ENCODE measurements at places on chromosomes 13 and 19. TPM values are rescaled to one million over a fixed set of nuclear protein-coding genes. Genes with fewer than 3 reads are reported as not detected.

TLE6 gene
- total RNA-seq, result 21.0 TPM

POMP gene
- 60.9 TPM for total RNA-seq

ZNF66 gene
- 30.6 TPM for total RNA-seq

CRB3 gene
- 63.0 TPM for total RNA-seq

SAFB2 gene
- 107 TPM for total RNA-seq

VSTM2B gene
- total RNA-seq, result not detected

CYSLTR2 gene
- 0.47 TPM for total RNA-seq

- H3K27me3 ChIP-seq, result no peaks in the 10 kb centered on the region
- H3K4me1 ChIP-seq, result peaks cover 3% of the 10 kb centered on the region
- H3K27ac ChIP-seq, result no peak overlapping the region
- H3K36me3 ChIP-seq, result no peaks in the 10 kb centered on the region
These were observed 149.0 kb downstream of the HS6ST3 start for GRCh38 chr13:96238861-96239260.

DNA sequence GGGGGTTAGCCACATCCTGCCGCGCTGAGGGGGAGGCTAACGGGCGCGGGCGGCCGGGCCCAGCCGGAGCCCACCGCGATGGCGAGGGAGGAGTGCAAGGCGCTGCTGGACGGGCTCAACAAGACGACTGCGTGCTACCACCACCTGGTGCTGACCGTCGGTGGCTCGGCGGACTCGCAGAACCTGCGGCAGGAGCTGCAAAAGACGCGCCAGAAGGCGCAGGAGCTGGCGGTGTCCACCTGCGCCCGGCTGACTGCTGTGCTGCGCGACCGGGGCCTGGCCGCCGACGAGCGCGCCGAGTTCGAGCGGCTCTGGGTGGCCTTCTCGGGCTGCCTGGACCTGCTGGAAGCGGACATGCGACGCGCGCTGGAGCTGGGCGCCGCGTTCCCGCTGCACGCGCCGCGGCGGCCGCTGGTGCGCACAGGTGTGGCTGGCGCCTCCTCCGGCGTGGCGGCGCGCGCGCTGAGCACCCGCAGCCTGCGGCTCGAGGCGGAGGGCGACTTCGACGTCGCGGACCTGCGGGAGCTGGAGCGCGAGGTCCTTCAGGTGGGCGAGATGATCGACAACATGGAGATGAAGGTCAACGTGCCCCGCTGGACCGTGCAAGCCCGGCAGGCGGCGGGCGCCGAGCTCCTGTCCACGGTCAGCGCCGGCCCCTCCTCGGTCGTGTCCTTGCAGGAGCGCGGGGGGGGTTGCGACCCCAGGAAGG, 692 bp downstream of the RGS9BP start:
- DNase-seq, result peak; percentile 28
- H3K27ac ChIP-seq, result no peak overlapping the region
- H3K4me3 ChIP-seq, result no peak overlapping the region
- H3K27me3 ChIP-seq, result peaks cover 49% of the 10 kb centered on the region

GRCh38 chr13:44904967-44905366, 84.3 kb downstream of the NUFIP1 start:
- peaks cover 24% of the 10 kb centered on the region for H3K4me1 ChIP-seq
- no peaks in the 10 kb centered on the region for H3K36me3 ChIP-seq
- H3K27ac ChIP-seq, result no peak overlapping the region
- no peaks in the 10 kb centered on the region for H3K27me3 ChIP-seq

DNA sequence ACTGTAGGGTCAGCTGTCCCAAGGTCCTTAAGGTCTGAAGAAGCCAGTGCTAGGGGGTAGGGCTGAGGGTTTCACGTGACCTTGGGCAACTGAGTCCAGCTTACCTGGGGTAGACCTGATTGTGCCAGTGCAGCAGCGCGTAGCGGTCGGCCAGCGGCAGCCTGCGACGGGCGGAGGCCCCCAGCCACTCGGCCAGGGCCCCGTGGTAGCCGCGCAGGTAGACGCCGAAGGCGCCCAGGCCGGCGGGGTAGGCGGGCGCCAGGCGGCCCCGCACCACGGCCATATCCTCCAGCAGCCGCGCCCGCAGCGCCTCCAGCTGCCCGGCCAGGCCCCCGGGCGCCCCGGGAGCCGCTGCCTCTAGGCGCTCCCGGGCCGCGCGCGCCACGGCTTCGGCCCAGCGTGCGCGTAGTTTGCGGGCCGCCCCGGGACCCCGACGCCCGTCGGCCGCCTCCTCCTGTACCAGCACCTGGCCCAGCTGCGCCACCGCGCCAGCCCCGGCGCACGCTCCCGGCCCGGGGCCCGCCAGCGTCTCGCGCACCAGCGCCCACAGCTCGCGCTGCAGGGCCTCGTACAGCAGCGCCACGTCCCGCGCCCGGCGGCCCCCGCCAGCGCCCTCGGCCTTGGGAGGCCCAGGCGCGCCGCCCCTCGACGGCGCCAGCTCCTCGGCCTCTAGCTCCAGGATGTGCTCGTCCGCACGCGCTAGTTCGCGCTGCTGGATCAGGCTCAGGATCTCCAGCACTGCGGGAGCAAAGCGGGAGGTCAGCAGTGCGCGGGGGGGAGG, 10.9 kb downstream of the EXOC3L2 start:
- no peak overlapping the region for H3K27ac ChIP-seq
- H3K27me3 ChIP-seq, result peaks cover 75% of the 10 kb centered on the region
- H3K4me1 ChIP-seq, result no peaks in the 10 kb centered on the region

DNA sequence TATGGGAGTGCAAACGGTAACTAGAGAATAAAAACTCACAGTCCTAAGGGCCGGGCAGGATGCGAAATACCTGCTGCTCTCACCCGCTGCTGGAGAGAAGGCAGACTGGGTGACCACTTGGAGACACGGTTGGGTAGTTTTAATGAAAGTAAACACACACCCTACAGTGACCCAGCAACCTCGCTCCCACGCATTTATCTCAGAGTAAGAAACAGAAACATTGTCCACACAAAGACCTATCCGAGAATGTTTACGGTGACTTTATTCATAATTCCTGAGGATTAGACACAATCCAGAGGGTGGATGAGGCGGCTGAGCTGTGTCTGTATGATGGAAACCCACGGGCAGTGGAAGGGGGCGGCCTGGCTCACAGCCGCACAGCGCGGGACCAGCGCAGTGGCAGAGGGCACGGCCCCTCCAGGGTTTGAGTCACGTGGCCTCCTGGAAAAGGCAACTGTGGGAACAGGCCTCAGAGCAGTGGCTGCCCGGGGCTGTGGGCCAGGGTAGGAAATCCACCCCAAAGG, 73.5 kb upstream of the C13orf46 start:
- H3K4me3 ChIP-seq, result no peak overlapping the region
- H3K27ac ChIP-seq, result peak overlapping the region; percentile 71
- peaks cover 12% of the 10 kb centered on the region for H3K36me3 ChIP-seq
- DNase-seq, result no peak

- H3K27ac ChIP-seq, result no peak overlapping the region
- no peak overlapping the region for H3K4me3 ChIP-seq
- H3K4me1 ChIP-seq, result no peaks in the 10 kb centered on the region
- DNase-seq, result no peak
These were observed 99.6 kb upstream of the OBI1 start for GRCh38 chr13:78758549-78758948.

GRCh38 chr13:72129117-72129516, 262.1 kb upstream of the DACH1 start:
- H3K4me3 ChIP-seq, result no peak overlapping the region
- no peak for DNase-seq
- H3K27ac ChIP-seq, result no peak overlapping the region

DNA sequence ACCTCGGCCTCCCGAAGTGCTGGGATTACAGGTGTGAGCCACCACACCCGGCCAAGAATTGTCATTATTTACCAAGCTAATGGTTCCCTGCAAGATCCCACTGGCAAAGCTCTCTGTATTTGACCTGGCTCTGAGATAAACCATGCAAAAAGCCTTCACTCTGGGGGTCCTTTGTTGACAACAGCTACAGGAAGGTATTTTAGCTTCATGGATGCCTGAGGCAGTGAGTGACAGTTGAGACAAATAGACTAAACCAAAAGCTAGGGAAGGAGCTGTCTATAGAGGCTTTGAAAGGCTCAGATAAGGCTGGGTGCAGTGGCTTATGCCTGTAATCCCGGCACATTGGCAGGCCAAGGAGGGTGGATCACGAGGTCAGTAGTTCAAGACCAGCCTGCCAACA, 45.5 kb downstream of the NOTCH3 start:
- no peak for DNase-seq
- H3K4me3 ChIP-seq, result no peak overlapping the region
- H3K27me3 ChIP-seq, result peaks cover 13% of the 10 kb centered on the region
- H3K36me3 ChIP-seq, result peaks cover 5% of the 10 kb centered on the region
- no peaks in the 10 kb centered on the region for H3K4me1 ChIP-seq

DNA sequence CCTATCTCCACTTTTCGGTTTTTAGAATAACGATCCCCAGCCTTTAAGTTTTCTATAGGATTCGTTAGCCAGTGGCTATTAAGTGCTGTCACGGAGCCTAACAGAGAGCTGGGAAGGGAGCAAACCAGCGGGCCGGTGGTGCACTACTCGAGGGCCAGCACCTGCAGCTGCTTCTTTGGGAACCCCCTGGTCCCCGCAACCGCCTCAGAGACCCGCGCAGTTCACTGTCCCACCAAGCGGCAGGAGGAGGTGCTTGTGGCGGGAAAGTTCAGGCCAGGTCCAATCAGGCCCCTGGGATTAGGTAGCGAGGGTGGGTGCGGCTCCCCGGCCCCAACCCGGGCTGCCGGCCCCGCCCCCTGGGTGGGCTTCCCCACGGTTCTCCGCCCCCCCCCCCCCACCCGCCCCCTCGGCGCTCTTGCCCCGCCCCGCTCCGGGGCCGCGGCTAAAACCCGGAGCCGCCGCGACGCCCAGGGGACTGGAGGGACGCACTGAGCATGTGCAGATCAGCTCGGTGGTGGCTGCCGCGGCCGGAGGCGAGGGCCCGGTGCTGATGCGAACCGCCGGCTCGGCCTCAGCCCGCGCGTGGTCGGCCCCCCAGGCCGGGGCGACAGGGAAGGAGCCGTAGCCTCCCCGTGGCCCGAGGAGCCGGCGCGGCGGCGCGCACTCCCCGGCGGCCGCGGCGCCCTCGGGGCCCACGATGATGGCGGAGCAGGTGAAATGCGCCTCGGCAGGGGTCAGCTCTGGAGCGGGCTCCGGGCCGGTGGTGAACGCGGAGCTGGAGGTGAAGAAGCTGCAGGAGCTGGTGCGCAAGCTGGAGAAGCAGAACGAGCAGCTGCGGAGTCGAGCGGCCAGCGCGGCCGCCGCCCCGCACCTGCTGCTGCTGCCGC, at the start of gene SLAIN1:
SLAIN1 (plus strand) TSS at position 471 of the 887 bp plus-strand sequence; CDS start at position 698, 227 bp downstream.
- peaks cover 39% of the 10 kb centered on the region for H3K4me1 ChIP-seq
- peaks cover 13% of the 10 kb centered on the region for H3K27me3 ChIP-seq
- H3K36me3 ChIP-seq, result peaks cover 1% of the 10 kb centered on the region
- peak; percentile 80 for DNase-seq
- H3K27ac ChIP-seq, result peak within 1 kb of the TSS; percentile 93
- H3K4me3 ChIP-seq, result peak within 1 kb of the TSS; percentile 97

- no peaks in the 10 kb centered on the region for H3K27me3 ChIP-seq
- no peak overlapping the region for H3K4me3 ChIP-seq
- H3K36me3 ChIP-seq, result peaks cover 5% of the 10 kb centered on the region
These were observed 27.3 kb downstream of the CARM1 start for GRCh38 chr19:10898633-10899032.

GRCh38 chr19:55153652-55154264, 3.8 kb downstream of the TNNI3 start:
- no peak overlapping the region for H3K4me3 ChIP-seq
- peaks cover 3% of the 10 kb centered on the region for H3K36me3 ChIP-seq
- peaks cover 51% of the 10 kb centered on the region for H3K27me3 ChIP-seq

DNA sequence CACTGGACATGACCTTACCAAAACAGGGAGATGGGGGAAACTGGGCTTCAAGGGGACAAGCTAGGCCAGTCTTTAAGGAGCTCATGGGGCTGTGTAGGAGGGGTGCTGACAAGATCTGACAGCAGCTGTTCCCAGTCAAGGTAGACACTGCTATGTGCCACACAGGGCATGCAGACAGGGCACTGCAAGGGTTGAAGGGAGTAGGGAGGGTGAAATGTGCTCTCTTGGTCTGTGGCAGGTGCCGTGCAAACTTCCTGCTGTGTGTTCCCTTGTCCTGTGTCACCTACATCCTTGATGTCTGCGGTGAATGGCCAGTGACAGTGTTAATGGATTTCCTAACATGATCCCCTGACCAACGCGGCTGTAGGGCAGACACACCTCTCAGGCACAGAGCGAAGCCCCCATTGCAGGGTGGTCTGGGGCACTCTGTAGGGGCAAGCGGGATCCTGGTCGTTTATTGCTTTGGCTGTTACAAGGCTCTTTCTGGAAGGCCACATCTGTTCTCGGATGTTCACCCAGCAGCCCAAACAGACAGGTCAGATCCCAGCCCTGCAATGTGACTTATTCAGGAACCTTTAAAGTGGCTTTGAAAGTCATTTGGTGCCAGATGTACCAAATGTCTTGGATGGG, 199.5 kb upstream of the ZNF536 start:
- H3K27ac ChIP-seq, result no peak overlapping the region
- no peaks in the 10 kb centered on the region for H3K27me3 ChIP-seq
- peaks cover 3% of the 10 kb centered on the region for H3K4me1 ChIP-seq
- no peak overlapping the region for H3K4me3 ChIP-seq
- no peaks in the 10 kb centered on the region for H3K36me3 ChIP-seq
- no peak for DNase-seq

DNA sequence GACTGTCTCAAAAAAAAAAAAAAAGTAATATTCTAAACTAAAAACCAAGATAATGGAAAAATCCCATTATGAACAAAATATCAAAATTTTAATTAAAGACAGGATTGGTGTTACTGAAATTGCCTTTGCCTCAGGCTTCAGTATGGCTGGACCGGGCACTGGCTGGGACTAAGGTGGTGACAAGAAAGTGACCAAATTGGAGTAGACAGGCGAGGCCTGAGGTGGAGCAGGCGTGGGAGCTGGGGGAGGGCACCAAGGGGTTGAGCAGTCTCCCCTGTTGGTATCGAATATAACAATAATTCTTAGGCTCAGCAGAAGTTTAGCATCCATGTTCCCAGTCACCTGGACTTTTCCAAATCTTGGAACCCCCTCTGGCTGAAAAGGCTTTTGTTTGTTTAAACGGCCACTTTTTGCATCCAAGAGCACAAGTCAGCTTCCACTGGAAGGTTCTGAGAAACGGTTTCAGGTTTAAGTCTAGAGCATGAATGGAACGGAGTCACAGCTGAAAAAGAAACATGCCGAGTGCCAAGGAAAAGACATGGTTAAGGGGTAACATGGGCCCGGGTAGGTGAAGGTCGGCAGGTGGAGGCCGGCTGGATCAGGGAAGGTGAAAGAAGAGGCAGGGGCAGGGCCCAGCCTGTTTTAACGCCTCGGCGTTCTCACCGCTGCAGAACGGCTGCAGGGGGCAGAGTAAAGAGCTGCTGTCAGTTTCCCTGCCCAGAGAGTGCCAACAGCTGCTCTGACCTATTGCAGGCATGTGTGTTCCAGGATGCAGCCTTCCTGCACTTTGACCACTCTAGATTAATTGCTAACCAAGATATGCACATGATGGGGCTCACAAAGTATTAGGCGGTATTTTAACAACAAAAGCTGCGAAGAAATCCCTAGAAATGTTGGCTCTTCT, 104.4 kb downstream of the TM9SF2 start:
- peaks cover 28% of the 10 kb centered on the region for H3K27me3 ChIP-seq
- H3K36me3 ChIP-seq, result peaks cover 3% of the 10 kb centered on the region
- DNase-seq, result peak; percentile 19
- H3K4me3 ChIP-seq, result peak overlapping the region; percentile 80
- peaks cover 7% of the 10 kb centered on the region for H3K4me1 ChIP-seq

DNA sequence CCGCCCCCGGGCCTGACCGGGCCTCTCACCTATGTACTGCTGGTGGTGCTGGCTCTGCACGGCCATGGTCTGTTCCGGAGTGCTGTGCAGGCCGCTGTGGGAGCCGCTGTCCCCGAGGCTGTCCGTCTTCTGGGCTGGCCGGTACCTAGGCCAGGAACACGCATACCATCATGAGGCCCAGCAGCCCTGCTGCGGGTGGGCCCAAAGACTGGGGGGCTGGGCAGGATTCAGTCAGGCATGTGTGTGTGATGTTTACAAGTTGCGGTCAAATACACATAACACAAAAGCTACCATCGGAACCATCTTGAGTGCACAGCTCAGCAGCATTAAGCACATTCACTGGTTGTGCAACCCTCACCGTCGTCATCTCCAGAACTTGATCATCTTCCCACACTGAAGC, 32.2 kb upstream of the RANBP3 start:
- H3K27me3 ChIP-seq, result no peaks in the 10 kb centered on the region
- no peaks in the 10 kb centered on the region for H3K4me1 ChIP-seq
- H3K36me3 ChIP-seq, result peaks cover 14% of the 10 kb centered on the region

Measured in progenitor cell of endocrine pancreas (in vitro differentiated cells).